ENCODE measurements at places on chromosomes 16 and 17.

- no peak for DNase-seq
These were observed 3.7 kb downstream of the TNS4 start for GRCh38 chr17:40497695-40498094.

DNA sequence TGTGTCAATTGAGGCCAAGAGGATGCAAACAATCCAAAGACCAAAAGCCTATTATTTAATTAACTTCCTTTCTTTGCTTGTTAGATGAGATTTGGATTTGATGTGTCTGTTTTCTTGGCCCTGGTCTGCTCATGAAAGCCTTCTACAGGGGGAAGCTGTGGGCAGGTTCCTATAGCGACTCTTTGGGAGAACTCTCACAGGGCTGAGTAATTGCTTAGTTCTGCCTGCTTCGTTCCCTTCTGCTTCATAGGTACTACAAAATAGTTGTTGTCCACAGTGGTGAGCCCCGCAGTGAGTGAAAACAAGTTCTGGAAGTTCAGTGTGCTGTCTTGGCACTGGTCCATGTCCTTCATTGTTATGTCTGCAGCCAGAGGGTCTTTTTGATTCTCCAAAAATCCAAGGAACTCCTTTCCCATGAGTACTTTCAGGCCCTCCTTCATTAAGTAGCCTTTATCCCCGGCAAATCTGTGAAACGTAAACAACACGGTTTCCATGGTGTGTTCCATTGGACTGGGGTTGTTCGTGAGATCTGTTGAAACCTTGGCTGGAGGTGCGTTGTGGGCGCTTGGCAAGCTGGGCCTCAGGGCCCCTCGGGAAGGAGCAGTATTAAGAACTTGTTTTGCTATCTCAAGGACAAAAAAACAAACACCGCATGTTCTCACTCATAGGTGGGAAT, 30.0 kb upstream of the ANKRD40CL start:
- DNase-seq = no peak

- no peak for DNase-seq
These were observed 512 bp downstream of the PMM2 start for GRCh38 chr16:8798174-8798527.

DNA sequence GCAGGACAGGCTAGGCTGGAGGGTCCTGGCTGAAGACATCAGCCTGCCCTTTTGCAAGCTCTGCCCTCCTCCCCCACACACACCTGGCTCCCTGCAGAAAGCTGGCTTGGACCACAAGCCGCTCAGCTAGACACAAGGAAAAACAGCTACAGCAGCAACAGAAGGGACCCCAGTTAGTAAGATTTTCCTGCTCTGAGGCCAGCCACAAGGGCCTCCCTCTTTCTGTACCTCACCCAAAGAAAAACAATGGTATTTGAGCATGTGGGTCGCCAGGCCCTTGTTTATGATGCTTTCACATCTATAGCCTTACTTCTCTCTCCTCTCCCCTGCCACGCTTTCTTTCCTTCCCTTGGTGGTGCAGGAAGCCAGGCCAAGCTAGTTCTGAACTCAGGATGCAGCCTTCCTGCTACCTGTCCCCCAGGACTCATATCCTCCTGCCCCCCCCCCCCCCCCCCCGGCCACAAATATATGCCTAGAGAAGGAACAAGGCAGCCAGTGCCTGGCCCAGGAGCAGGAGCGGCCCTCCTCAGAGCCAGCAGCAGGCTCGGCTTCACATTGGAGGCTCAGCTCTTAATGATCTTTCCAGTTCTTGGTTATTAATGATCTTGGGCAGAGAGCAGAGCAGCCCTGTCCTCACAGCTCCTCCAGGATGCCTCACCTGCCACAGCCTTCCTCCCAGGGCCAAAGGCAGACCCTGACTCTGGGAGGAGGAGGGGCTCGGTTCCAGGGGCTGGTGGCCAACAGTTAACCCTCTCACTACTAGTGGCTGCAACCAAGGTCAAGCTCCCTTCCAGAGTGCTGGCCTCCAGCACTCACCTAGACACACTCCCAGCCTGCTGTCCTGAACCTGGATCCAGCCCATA, 19.5 kb downstream of the GRIN2C start:
- no peak for DNase-seq

DNA sequence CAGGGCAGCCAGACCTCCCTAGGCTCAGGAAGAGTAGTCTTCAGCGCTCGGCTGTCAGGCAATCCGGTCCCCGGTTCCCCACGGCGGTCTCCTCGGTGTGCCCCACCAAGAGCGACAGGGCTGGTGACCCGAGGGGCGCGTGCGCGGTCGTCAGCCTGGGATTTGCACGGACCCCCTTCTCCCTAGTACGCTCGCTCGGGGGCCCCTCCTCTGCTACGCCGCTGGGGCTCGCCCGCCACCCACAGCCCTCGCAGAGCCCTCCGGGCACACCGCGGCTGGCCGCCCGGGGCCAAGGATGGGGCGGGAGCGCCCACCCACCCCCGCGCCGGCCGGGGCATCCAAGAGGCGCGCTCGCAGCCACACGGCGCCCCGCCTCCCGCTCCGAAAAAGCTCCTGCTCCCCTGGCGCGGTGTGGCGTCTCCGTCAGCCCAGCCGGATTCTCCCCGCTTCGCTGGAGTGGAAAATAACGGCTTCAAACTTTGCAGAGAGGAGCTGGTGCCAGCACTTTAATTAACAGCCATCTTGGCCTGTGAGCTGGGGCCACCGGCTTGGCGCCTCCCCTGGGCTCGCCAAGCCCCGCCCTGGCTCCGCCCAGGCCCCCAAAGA, 2.1 kb upstream of the C1QL1 start:
- peak; percentile 36 for DNase-seq

DNA sequence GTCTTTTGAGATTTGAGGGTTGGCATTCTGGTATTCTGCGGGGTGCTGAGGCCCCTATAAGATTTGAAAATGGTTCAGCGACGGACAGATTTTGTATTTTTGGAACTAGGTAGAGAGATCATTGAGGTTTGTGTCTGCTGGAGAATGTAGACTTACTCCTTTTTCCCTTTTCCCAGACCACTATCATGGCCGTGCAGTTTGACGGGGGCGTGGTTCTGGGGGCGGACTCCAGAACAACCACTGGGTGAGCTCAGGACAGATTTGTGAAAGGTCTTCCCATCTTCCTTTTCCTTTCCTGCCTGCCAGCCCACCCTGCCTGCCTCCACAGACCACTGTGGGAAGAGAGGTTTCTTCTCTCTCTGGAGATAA, 572 bp downstream of the PSMB6 start:
- no peak for DNase-seq

DNA sequence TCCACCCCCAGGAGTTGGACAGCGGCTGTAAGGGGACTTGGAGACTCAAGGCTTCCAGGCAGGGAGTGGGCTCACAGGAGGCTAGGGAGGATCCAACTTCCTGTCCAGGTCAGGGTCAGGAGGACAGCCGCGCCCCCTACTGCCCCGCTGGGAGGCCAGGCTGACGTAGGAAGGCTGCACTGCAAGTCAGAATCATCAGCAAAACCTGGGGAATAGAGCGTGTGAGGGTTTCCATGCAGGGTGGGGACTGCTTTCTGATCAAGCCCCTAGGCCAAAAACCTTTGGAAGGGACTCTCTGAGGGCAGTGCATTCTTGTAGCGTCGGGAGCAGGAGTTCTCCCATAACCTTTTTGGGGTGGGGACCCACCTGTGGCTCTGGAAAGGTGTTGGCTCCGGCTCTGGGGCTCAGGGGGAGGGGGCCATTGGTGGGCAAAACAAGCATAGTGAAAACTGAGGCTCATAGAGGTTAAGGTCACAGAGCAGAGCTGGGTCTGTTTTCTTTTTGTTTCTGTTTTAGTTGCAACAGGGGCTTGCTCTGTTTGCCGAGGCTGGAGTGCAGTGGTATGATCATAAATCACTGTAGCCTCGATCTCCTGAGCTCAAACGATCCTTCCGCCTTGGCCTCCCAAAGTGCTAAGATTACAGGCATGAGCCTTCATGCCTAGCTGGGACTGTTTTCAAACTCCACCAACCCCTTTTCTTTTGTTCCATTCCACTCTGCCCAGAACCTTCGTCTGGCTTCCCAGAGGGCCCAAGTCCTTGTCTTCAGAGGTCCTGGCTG, 22.1 kb downstream of the RAI1 start:
- DNase-seq = no peak

DNA sequence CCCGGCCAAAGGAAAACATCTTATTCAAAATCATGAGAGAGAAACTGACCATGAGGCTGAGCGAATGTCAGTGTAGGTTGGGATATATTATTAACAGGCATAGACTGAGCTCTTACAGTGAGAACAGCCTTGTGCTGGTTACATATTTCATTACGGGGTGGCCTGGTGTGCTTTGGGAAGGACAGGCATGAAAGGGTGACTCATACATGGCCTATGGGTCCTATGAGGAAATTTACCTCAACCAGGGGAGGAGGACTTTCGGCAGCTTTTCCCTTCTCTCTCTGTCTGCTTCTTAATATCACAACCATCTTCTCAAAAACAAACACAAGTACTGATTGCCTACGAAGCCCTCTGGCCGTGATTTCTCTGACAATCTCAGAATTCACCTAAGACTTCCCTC, 579.1 kb downstream of the CDH13 start:
- DNase-seq = no peak

Measured in stimulated activated naive CD8-positive, alpha-beta T cell treated with anti-CD3 and anti-CD28 coated beads, Interleukin-15, amount 100 ng/mL, for 72 hours (primary cell).